ENCODE measurements at places on chromosomes 16 and 17.
A peak's percentile ranks its signal among the peaks of the same experiment; 100 is the strongest.

DNA sequence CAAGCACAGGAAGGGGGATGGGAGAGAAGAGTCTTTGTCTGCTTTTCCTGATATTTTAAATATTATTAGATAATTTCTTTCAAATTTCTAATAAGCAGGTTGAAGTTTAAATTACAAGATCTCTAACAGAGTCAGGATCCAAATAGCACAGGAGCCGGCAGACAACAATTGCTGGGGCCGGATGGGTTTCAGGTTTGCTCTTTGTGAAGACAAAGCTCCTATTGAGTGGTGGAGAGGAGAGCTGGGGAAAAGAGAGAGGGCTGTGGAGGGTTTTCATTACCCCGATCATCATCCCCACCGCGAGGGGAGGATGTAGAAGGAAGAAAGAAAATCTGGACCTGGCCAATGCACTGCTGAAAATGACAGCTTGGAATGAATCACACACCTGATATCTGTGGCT, 197.3 kb downstream of the SOX9 start:
- DNase-seq = no peak

DNA sequence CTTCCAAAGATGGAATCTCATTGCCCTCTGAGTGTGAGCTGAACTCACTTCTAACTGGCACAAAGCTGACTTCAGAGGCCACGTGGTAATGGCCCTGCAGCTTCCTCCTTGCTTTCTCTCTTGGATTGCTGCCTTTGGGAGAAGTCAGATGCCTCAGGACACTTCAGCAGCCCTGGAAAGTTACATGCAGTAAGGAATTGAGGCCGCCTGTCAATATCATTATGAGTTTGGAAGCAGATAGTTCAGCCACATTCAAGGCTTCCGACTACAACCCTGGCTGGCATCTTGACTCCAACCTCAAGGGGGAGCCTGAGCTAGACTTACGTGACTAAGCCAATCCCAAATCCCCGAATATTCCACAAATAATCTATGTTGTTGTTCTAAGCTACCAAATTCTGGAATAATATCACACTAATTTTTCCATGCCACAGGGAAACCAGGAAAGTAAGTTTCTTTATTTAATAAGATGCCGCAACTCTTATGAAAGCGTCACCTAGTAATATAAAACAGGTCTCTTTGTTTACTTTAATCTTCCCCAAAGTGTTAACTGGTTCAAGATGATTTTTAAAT, 13.6 kb downstream of the CEP20 start:
- DNase-seq = peak; percentile 28

DNA sequence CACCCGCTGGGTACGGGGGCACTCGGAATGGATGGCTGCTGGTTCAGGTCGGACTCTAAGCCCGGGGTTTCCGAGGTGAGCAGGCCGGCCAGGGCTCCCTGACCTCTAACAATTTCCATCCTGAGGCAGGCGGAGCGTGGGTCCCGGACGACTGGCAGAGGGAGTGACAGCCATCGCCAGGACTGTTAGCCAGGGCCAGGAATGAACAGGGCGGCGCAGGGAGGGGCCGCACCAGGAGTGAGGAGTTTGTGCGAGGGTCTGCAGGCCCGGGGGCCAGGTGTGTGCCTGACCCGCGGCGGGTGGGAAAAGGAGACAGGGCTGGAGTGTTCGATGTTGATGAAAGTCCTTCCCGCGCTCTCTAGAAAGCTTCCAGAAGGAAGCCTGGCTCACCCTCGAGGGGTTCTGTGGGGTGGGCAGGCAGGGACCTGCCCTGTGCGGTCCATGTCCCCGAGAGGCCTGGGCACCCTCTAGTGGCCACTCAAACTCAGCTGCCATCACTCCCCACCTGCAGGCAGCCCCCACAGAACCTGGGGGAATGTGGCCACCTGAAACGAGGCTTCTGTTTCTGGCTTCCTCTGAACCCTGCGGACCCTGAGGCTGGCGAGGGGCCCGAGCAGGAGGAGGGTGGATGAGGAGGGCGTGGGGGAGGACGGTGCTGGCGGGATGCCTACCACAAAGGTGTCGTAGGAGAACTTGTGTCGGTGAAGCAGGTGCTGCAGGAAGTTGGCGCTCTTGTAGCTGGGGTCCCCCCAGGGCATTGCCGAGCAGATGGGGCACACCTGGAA, 8.2 kb downstream of the RNF166 start:
- DNase-seq = no peak

DNA sequence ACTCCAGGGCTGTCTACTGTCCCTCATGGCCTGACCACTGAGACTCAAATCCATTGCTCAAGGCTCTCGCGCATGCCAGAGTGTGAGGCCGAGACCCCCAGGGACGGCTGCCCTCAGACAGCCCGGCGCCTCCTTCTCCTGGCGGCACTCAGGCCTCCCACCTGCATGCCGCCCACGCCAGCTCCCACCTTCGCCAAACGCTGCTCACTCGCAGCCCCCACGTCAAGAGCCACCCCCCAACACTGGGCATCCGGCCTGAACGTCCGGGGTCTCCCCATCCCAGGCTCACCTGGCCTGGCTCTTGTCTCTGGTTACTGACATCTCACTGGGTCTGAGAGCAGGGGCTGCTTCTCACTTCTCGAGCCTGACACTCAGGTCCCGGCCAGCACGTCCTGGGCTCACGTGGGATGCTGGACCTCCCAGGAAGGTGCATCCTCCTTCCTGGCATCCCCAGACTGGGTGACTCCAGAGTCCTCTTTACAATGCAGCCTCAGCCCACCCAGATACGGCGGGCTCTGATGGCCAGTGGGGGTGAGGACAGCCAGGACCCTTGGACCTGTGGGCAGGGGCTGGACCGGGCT, 12.2 kb upstream of the CACNA1H start:
- DNase-seq = no peak

GRCh38 chr17:77420804-77421629, 280.2 kb downstream of the SEC14L1 start:
- DNase-seq = peak; percentile 48
